ENCODE measurements at places on chromosomes 12 and 14.

DNA sequence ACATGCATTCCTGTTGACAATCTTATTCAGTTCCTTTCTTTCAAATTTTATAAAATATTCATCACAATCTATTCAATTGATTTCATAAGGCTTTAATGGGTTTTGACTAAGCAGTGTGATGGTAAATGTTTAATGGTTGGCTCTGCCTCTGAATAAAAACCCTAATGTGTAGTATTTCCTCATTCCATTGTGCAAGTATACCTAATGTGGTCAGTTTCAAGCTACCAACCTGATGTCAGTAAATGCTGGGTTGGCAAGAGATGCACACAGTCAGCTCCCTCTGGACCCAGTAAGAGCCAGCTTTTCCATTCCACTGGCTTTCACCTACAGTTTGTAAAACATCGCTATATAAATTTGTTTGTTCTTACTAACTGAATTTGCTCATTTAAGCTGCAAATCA lies 53.9 kb downstream of the METTL25 start:
- DNase-seq, result no peak

- DNase-seq, result peak; percentile 12
These were observed 78.7 kb downstream of the NEDD1 start for GRCh38 chr12:96985515-96986362.

GRCh38 chr12:68771223-68771925 lies 25.4 kb downstream of the SLC35E3 start:
- no peak for DNase-seq

DNA sequence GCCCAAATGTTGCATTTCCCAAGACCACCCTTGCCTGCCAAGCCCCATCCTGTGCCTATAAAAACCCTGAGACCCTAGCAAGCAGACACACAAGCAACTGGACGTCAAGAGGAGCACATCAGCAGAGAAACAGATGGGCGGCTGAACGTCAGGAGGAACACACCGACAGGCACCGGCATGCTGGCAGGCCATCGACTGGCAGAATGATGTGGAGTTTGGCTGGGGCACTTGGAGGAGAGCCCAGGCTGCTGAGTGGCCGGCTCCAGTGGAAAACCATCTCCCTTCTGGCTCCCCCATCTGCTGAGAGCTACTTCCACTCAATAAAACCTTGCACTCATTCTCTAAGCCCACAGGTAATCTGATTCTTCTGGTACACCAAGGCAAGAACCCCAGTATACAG lies 130.1 kb downstream of the SLC41A2 start:
- no peak for DNase-seq

DNA sequence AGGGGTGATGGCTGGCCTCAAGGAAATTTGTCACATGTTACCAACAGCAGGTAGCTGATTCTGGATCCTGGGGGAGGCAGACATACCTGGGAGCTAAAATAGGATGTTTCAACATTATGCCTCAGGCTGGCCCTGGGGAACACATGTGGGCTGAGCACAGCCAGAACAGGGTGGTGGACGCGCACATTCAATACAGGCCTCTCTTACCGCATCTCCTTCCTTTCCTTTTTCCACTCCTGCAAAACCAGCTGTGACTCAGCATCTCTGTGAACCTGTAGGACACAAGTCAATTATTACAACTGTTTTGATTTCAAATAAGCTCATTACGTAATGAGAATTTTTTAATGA lies 61.0 kb downstream of the NT5DC3 start:
- DNase-seq, result no peak

DNA sequence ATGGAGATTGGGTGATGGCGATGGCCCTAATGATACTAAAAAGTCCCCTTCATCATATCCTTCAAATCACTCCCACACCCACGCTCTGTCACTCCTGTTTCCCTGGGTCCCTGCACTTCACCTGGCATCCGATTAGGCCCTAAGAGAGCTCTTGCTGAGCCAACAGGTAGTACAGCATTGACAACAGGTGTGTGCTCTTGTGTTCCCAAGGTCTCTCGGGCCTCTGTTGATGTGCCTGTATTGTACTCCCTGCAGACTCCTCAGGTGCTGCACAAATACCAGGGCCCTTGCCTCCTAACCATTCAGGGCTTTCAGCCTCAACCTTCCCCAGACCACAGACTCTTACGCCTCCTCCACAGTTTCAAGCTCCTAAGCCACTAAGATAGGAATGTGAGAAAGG lies 25.8 kb upstream of the VDR start:
- DNase-seq, result no peak

DNA sequence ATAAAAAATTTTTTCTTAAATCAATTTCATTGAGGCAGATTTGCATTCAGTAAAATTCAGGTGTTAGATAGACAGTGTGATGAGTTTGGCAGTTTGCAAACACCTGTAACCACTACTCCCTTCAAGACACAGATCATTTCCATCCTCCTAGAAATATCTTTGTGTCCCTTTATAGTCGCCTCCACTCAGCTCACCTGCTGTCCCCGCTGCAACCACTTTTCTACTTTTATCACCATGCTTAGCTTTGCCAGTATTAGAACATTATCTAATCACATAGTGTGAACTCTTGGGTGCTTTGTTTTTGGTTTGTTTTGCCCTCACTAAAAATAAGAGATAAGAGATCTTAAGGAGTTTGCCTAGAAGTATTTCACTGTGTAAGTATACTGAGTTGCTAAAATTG lies 73.8 kb downstream of the DERA start:
- DNase-seq, result no peak

DNA sequence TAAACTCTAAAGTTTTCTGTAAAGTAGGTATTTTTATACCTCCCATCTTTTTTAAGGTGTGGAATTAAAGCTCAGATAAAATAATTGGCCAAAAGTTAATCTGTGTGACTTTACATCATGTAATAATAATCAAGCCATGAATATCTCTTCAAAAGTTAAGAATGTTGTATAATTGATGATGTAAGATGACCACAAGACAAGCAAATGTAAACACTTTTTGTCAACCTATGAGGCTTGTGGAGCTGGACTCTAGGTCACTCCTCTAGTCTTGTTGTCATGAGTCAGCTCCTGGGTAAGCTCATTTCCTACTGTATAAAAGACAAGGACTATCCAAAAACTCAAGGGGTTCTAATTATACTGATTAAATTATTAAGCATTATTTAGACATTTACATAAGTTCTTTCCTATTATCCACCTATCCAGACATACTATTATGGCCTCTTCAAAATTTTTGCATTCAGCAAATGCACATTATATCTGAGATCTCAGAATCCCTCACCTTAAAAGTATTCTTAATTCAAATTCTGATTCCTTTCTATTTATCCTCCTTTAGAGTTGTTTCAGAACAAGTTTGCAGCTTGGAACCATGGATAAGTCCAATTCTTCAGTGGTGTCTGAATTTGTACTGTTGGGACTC lies at the start of gene OR4K5:
OR4K5 (plus strand) TSS at position 587 of the 637 bp plus-strand sequence; CDS start at position 587, 0 bp downstream.
- DNase-seq, result no peak

DNA sequence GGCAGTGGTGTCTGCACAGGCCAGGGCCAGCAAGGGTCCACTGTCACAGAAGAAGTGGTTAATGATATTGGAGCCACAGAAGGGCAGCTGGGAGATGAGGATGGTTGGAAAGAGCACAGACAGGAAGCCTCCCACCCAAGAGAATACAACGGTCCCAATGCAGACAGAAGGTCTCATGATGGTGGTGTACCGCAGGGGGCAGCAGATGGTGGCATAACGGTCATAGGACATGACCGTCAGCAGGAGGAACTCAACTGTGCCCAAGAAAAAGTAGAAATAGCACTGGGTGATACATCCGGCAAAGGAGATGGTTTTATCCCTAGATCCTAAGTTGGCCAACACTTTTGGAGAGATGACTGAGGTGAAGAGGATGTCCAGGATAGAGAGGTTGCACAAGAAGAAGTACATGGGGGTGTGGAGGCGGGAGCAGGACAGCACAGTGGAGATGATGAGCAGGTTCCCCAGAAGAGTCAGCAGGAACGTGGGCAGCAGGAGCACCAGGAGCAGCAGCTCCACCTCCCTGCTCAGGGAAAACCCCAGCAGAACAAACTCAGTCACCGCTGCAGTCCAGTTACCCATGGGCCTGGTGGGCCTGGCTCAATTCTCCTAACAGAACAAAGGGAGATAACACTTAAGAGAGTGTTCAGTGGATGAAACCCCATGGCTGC lies 9.8 kb downstream of the OR6J1 start:
- DNase-seq, result no peak

- no peak for DNase-seq
These were observed 225.6 kb upstream of the CRY1 start for GRCh38 chr12:107318806-107319532.

GRCh38 chr14:45145214-45145613 lies 9.5 kb downstream of the FANCM start:
- no peak for DNase-seq

DNA sequence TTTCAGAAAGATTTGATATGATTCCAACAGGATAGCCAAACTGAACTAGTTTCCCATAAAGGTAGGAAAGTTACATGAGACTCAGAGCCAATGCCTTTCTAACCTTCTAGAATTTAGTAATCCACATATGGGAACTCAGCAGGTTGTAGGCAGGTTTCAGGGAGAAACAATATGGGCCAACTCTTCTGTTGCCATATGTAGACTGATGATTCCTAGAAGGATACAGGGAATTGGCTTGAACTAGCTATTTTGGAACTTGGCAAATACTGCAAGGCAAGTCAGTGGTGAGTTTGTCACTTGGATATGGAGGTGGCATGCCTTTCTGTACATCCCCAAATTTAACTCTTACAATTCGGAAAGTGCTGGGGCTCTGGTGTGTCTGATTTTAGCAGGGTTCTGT lies 15.5 kb downstream of the SUDS3 start:
- DNase-seq, result no peak

DNA sequence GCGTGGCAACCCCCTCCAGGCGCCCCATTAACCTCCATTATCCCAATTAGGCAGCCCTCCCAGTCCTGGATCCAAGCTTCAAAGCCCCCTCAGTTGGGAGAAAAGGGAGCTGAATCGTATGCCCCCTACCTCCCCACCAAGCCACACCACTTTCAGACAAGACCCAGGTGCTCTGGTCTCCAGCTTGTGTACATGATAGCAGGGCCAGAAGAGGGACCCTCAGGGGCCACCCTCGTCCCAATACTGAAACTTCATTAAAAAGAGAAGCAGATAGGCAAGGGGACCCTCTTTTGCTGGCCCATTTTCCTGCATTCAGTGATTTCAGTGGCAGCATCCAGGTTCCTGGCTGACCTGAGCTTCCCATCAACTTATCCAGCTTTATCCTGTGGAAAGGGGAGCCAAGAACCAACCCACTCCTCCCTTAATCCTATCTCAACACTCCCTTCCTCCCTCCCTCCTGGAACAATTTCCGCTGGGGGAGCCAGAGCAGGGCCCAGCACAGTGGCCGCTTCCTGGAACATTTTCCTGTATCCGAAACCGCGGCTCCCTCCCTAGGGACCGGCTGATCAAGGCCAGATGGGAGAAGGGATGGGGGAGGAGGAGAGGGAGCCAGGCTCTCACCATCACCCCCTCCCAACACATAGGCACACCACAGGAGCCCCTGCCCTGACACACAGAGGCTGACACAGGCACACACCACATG lies 9.5 kb upstream of the SP7 start:
- DNase-seq, result no peak

GRCh38 chr12:27970401-27971120 lies 2.0 kb downstream of the PTHLH start:
- DNase-seq, result no peak

- no peak for DNase-seq
These were observed 18.9 kb upstream of the PPFIBP1 start for GRCh38 chr12:27505109-27505508.

- DNase-seq, result no peak
These were observed 291.8 kb downstream of the ERC1 start for GRCh38 chr12:1282670-1283315.

DNA sequence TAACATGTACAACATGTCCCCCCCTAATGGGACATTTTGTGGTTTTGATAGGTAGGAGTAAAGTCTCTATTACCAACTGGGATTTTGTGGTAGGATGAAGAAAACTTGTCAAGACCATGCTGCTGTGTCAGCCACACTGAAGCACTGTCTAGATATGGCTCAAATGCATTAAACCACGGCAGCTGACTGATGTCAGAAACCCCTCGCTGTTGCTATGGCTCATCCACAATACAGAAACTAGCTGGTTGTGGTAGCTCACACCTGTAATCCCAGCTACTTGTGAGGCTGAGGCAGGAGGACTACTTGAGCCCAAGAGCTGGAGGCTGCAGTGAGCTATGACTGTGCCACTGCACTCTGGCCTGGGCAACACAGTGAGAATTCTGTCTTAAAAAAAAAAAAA lies 40.1 kb downstream of the PAPLN start:
- DNase-seq, result no peak

- no peak for DNase-seq
These were observed 36.6 kb upstream of the CCT2 start for GRCh38 chr12:69548687-69549086.

GRCh38 chr12:115407036-115407435 lies 723.1 kb upstream of the TBX3 start:
- no peak for DNase-seq

DNA sequence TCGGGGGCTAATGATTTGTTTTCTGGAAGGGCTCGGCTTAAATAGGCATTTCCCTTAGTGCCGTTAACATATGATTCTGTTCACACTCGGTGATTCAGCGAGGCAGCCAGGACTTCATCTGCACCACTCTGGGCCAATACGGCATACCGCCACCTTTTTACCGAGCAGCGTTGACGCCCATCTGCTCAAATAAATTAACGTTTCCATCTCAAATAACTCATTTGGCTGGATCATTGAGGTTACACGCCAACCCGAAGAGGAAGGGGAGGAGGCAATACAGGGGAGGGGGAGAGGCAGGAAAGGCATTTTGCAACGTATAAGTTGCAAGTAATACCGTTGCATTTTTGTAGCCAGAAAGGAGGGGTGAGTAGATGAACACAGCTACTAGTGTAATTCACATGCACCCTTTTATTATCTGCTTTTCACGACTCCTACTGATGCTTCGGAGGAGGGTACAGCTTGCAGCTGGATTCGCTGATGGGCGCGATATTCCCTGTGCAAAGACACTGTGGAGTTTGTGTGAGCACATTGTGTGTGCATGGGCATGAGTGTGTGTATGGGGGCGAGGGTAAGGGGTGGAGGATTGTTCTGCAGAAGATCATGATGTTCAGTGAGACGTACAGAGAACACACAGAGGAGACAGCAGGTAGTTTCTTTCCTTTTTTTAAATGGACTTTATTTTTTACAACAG lies 45.9 kb downstream of the MAP1LC3B2 start:
- no peak for DNase-seq

DNA sequence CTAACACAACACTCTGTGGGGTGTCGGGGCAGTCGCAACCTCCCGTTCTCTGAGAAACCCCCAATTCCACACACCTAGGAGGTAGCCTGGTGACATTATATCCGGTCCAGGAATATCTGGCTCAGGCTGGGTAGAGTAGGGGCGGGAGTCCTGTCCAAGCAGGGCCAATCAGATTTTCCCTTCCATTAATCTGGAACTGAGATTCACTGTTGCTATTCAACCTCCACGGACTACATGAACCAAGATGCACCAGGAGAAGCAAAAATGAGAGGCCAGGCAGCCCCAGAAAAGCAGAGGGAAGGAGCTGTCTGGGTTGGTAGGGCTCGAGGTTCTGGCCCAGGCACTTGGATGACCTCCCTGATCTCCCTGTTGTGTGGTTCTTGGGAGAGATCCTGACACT lies 51.0 kb downstream of the NINJ2 start:
- DNase-seq, result no peak

DNA sequence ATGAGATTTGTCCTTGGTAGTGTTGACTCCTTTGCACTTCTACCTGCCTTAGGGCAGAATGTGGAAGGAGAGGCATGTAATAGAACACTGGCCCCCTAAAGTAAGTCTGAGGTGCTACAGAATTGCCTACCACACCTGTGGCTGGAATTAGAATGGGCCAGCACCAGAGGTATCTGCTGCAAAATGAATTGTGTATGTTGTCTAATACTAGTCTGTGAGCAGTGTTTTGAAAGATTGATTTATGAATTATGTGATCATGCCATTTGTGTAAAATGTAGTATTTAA lies 5.7 kb upstream of the STYX start:
- no peak for DNase-seq

- no peak for DNase-seq
These were observed 94.7 kb downstream of the DIP2B start for GRCh38 chr12:50599366-50600095.

Measured in stimulated activated CD4-positive, alpha-beta T cell treated with anti-CD3 and anti-CD28 coated beads, Interleukin-12 subunit alpha, Interleukin-12 subunit beta, amount 100 ng/mL, for 48 hours (primary cell).